ENCODE measurements at places on chromosomes 16 and 17.
A peak's percentile ranks its signal among the peaks of the same experiment; 100 is the strongest.

DNA sequence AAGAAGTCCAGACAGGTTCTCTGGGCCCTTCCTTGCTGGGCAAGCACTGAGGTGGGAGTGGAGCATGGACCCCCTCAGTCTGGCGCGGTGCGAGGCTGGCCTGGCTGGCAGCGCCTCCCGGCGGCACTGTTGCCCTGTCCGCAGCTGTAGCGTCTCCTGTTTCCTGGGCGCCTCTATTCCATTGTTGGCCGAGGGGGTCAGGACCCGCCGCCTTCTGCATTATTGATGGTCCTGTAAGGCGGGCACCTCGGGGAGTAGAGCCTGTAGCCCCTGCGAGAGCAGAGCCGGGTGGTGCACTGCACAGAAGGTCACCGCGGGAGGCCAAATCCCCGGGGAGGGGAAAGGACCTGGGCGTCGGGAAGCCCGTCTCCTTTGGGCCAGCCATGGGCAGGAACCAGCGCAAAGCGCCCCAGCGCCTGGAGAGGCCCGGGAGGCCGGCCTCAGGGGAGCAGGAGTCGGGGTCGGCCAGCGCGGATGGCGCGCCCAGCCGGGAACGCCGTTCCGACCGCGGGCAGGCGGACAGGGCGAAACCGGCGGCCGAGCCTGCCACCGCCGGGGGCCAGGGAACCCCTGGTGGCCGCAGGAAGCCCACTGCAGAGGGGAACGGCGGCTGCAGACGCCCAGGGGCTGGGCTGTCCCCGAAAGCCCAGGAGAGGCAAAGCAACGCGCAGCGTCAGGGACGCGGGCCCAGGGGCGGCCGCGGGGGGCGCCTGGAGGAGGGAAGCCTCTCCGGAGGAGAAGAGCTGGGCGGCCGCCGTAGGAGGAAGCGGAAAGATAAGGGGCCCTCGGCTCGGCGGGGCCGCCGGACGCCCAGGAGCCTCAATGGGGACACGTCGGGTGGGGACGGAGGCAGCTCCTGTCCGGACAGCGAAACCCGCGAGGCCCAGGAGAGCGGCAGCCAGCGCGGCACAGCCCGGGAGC, at the start of gene MYO15B:
MYO15B (plus strand) TSS at position 126 of the 921 bp plus-strand sequence; CDS start at position 384, 258 bp downstream.
- DNase-seq: no peak

DNA sequence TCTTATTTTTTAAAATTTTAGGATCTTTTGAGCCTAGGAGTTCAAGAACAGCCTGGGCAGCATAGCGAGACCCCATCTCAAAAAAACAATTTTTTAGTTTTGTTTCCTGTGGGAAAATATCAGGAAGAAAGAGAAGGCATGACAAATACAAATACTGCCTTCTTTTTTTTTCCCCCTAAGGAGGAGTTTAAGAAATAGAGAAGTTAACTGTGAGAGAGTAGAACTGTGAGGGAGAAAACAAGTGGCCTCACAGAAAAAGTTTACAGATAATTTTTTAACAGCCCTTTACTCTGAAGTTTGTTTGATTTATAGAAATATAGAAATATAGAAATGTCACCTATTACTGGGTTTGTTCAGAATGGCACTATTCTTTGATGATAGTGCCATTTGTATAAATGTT, 21.1 kb downstream of the TTYH2 start:
- no peak for DNase-seq

DNA sequence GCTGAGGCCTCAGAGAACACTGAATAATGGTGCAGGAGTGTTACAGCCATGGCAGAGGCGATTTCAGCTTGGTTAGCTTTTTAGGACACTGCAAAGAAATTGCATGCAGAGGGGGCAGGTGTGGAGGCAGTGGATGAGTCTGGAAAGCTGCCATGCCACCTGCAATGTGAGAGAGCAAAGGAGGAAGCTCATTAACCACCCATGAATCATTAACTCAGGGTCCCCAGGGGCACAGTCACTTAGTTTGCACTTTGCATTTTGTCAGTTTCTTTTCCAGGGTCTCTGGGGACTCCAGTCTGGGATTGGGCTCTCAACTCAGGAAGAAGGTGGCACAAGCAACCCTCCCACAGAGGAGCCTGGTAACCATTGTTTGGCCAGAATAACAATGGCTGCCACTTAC, 132.9 kb downstream of the USP31 start:
- no peak for DNase-seq

GRCh38 chr17:50076591-50077235, 18.4 kb upstream of the PDK2 start:
- no peak for DNase-seq

GRCh38 chr17:35057332-35057915, 6.1 kb downstream of the RFFL start:
- no peak for DNase-seq

- no peak for DNase-seq
Measured at GRCh38 chr17:72192800-72193192, 72.0 kb downstream of the SOX9 start.

GRCh38 chr17:43020789-43021740, 1.1 kb downstream of the VAT1 start:
- DNase-seq: no peak

- no peak for DNase-seq
Measured at GRCh38 chr17:13638855-13639458, 37.2 kb upstream of the HS3ST3A1 start.

GRCh38 chr16:5928476-5929065, 831.0 kb upstream of the EEF2KMT start:
- no peak for DNase-seq

DNA sequence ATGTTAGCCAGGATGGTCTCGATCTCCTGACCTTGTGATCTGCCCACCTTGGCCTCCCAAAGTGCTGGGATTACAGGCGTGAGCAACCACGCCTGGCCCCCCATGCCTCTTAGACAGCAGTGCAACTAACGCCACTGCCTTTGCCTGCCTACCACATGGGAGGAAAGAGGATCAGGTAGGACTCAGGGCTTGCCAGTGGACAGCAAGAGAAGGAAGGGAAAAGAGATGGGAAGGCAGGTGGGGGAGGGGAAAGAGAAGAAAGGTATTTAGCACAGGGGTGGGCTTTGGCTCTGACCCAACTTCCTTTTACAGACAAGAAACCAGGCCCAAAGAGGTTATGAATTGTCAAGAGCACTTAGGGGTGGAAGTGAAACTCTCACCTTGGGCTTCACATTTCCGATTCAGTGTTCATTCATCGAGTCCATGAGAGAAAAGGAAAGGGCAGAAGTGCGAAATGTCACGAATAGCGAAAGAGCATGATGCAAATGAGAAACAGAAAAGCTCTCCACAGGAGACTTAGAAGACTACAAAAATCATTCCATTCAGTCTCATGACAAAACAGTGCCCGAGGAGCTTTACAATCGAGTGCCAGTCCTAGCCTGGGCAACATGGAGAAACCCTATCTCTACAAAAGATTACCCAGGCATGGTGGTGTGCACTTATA, 36.4 kb downstream of the CDK5R1 start:
- DNase-seq: no peak

GRCh38 chr17:47225436-47225858, 16.3 kb downstream of the MYL4 start:
- no peak for DNase-seq

DNA sequence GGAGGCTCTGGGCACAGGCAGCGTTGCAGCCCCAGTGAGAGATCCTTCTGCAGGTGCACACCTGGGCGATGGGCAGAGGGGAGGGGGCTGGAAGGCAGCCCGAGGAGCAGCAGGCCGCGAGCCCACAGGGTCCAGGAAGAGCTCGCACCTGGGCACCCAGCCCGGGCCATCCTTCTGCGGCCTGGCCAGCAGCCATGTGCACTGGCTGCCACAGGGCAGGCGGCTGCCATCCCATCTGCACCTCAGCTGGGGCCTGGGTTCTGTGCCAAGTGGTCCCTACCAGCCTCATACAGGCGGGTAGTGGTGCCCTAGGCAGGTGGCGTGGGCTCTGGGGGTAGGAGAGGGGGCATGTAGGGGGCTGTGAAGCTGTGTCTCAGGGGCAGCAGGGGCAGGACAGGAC, 197.2 kb downstream of the RBFOX3 start:
- DNase-seq: no peak

DNA sequence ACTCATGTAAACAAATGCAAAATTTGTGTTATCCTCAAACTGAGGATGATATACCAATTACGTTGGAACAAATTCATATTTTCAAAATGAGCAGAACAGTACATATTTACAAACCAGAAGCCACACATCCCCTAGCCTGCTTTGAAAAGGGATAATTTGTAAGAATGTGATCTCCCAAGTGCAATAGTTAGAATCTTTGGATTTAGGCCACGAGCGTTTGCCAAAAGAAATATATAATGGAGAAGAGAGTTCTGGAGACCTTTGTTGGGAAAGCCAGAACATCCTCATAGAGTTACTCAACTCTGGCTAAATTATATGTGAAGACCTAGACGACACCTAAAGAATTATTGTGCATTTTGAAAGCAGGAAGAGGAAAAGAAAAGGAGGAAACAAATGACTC, 449.3 kb downstream of the KCNJ2 start:
- DNase-seq: no peak

GRCh38 chr16:70437582-70438557, 1.0 kb downstream of the ST3GAL2 start:
- no peak for DNase-seq

- no peak for DNase-seq
Measured at GRCh38 chr17:60154616-60155426, 5.0 kb downstream of the CA4 start.

- DNase-seq: peak; percentile 58
Measured at GRCh38 chr17:81871387-81872230, 472 bp upstream of the ARHGDIA start.

DNA sequence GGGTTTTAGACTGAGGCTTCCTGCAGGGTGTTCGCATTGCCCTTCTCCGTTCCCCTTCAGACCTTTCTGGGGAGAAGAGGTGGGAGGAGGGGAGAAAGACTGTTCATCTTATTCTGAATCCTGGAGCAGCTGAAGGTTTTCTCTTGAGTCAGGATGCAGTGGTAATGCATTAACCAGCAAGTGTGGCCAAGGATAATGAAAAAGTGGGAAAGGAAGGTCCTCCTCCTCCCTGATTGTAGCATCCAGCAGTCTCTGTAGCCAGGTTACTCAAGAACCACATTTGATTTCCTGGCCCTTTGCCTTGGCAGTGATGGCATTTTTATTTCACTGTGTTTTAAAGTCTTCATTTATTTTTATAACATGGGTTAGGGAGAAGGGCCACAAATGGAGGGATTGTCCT, 59.1 kb downstream of the CYLD start:
- no peak for DNase-seq

DNA sequence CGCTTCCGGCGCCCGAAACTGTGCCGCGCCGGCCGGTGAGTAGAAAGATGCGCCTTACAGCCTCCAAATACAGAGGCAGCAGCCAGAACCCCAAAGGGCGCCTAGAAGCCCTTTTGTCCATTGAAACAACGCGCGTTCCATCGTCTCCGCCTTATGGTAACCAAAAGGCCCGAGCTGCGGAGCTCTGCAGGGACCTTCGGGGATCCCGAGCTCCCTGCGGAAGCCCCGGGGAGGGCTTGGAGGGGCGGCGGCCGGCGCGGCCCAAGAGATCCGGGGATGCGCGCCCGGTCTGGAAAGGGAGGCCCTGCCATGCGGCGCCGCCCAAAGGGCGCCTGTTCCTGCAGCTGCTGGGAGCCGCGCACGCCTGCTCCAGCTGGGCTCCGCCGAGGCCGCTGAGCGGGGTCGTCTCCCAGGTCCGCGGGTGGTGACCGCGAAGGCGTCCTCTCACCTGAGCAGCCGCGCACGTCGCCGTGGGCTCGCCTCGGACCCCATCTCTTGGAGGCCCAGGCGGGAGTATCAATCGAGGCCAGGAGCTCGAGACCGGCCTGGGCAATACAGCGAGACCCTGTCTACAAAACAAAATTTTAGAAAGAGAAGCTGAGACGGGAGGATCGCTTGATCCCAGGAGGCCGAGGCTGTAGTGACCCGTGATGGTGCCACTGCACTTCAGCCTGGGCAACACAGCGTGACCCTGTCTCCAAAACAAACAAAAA, 742 bp upstream of the FBXO31 start:
- DNase-seq: no peak

GRCh38 chr17:45052052-45052772, 780 bp upstream of the DCAKD start:
- no peak for DNase-seq

DNA sequence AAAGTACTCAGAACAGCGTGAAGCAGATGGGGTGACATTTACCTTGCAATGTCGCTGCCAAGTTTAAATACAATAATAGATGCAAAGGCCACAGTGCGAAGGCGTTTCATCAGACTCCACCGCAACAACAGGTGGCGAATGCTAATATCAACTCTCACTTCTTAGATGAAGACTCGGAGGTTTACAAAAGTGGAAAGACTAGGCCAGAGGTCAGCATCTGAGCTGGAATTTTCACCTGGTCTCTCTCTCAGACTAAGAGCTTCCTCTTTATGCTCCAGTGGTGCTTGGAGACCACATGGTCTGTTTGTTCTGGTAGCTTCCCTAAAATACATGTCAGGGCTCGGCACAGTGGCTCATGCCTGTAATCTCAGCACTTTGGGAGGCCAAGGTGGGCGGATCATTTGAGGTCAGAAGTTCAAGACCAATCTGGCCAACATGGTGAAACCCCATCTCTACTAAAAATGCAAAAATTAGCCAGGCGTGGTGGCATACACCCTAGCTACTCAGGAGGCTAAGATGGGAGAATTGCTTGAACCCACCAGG, 169.1 kb downstream of the XYLT1 start:
- no peak for DNase-seq

DNA sequence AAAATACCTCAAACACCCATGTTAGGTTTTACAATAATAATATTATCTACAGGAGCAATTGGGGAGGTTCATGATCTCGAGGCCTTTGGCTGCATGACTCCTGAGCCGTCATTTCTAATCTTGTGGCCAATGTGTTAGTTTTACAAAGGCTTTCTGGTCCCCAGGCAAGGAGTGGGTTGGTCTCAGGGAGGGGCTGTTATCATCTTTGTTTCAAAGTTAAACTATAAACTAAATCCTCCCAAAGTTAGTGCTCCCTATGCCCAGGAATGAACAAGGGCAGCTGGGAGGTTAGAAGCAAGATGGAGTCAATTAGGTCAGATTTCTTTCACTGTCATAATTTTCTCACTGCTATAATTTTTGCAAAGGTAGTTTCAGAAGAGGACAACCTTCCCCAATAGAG, 9.1 kb upstream of the CCL5 start:
- no peak for DNase-seq

DNA sequence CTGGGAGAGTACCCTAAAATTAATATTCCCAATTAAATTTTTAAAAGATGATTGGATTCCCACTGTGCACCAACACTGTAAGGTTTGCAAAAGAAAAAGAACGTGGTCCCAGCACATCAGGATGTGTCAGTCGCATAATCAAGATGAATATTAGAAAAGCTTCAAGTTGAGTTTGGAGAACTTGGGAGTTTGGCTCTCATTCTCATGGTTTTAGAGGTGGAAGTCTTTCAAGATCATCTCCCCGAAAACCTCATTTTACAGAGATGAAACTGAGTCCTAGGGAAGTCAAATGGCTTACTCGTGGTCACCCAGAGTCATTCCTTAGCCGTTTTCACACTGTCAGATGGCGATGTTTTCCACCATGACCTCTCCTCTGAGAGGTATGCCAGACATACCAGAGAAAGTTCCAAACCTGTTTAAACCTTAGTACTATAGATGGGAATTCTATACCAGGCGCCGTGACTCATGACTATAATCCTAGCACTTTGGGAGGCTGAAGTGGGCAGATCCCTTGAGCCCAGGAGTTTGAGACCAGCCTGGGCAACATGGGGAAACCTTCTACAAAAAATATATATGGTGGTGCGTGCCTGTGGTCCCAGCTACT, 1.2 kb downstream of the SEC14L1 start:
- DNase-seq: no peak

Data from NCI-H1048 (cell line).